Stimulated activated CD8-positive, alpha-beta memory T cell treated with anti-CD3 and anti-CD28 coated beads, Interleukin-7, amount 100 ng/mL, for 48 hours (primary cell): ENCODE measurements at places on chromosomes 11 and 22.

- DNase-seq = no peak
Measured at GRCh38 chr11:1762537-1763302, 1.0 kb downstream of the CTSD start.

DNA sequence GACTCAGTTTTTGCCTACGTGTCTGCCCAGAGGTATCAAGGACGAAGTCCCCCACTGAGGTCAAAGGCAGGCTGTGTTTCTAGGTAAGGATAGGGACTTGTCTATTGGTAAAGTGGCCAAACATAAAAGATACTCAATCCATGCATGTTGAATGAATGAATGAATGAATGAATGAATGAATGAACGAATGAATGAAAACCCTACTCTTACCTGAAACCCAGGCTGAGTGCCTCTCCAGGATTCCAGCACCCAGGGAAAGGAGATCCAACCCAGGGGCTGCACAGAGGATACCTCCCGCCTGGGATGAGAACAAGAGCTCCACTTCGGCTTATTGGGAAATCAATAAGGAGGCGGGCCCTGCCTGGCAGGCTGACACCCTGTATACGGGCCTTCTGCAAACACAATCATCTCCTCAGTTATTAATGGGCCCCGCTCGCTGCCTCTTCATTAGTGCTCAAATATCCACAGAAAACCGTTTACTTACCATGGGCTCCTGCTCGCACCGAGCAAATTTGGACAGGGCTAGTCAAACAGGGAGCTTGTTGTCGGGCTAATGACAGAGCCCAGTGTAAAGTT is 177.4 kb downstream of the BUD13 start:
- no peak for DNase-seq

DNA sequence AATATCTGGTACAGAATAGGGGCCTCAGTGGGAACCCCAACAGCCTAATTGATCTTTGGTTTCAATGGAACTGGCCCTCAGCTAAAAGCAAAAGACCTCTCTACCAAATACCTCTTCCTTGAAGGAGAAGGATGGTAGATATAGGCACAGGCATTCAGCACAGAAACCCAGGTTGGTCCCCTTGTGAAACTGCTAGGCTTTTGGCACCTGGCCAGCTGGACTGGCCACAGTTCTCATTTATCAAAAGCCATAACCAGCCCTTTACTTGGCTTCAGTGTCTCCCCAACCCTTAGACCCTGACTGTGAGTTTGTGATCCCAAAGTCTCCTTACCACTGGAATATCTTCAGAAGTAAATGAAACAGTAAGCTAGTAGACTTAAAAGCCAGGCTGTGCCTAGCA is 152.9 kb downstream of the TENM4 start:
- no peak for DNase-seq

GRCh38 chr11:77003963-77004362 is 30.2 kb upstream of the B3GNT6 start:
- no peak for DNase-seq

- no peak for DNase-seq
Measured at GRCh38 chr11:15640318-15640717, 525.6 kb downstream of the INSC start.

GRCh38 chr22:43270314-43270908 is 72.8 kb downstream of the SCUBE1 start:
- no peak for DNase-seq

- DNase-seq = no peak
Measured at GRCh38 chr22:44365832-44366231, 53.1 kb upstream of the SHISAL1 start.

DNA sequence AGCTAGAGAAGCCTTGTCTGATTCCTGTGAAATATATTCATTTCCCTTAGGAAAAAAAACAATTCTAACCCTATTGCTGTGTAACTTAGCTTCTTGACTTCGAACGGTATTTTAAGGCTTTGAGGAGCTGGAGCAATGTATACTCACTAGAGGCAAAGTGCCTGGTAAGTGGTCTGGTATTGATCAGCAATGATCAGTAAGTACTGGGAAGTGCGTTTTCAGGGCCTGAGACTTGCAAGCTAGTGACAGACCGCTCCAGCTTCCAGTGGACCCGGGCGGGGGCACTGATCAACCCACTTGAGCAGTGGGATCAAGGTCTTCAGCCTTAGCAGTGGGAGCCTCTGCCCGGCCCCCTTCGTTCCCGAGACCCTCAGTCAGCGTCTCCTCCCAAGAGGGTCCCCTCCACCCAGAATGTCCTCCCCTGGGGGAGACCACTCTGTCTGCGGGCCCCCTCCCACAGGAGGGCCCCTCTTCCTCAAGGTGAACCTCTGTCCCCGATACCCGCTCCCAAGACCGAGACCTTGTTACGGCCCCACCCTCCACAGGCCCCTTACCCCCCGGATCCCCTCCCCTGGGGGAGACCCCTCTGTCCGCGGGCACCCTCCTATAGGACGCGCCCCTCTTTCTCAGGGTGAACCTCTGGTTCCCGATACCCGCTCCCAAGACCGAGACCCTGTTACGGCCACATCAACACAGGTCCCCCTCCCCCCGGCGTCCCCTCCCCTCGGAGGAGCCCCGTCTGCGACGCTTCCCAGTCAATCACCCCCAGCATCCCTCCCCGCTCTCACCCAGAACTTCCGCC is 452 bp upstream of the ATXN10 start:
- DNase-seq = peak; percentile 47

DNA sequence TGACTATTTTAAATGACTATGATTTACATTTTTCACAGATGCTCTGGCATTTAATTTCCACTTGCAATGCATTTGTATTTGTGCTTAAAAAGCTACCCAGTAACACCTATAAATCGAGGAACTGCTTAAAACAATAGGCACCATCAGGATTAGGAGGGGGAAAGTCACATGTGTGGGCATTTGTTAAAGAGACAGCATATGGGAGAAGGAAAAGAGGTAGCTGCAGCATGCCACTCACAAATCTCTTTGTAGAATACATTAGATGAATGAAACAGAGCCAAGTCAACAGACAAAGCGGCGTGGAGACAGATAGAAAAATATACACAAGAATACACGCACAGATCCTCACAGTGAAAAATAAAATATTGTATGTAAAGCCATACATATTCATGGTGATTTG is 228.0 kb downstream of the CADM1 start:
- DNase-seq = no peak

- no peak for DNase-seq
Measured at GRCh38 chr11:127627629-127628457, 627.3 kb upstream of the KIRREL3 start.

GRCh38 chr11:114088836-114089235 is 29.3 kb downstream of the ZBTB16 start:
- DNase-seq = no peak

DNA sequence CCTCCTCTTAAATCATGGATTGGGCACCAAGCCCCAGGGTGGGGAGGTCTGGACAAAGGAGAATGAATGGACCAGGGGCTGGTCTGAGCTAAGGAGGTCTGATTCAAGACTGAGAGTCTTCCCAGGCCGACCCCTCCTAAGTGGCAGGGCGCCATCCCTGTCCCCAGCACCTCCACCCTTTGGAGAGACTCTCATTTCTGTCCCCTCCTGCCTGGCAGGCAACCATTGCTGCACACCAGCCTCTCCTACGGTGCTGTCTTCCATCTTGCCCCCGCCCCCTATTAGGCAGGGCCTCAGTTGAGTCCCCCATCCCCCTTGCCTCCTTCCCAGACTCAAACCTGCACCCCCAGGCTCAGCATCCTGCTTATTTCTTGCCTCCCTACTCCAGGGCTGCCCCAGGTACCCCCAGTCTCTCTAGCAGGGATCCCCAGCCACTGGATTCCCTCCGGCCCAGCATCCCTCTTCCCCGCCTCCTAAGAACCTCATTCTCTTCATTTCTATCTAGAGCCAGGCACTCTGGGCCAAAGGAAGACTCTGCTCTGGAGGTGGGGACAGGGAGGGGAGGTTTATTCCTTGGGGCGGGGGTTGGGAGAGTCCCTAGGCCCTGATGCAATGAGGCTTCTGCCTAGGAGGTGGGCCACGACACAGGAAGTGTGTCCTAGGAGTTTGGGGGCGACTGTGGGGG is 1.7 kb upstream of the RCOR2 start:
- DNase-seq = no peak

DNA sequence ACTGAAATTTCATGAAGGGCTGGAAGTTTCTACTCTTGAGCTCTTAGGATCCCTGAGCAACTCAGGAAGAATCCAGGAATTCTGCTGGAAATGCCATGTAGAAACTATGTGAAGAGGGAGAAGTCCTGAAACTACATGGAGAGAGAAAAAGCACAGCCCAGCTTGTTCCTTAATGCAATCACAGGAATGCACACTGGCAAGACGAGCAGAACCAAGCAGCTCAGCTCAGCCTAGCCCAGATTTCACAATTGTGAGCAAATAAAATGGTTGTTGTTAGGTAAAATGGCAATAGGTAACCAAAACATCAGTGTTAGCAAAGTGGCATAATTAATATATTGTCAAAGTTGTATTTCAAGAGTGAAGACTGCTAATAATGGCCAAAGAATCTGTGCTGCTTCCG is 28.1 kb downstream of the ZNF214 start:
- no peak for DNase-seq
